Large intestine (tissue), 12 donors: ENCODE measurements at places on chromosomes 16 and 17. TPM values are rescaled to one million over a fixed set of nuclear protein-coding genes. Genes with fewer than 3 reads are reported as not detected.

The KRT33A gene
- polyA plus RNA-seq, result not detected

The SLC5A11 gene
- 10.0 TPM for polyA plus RNA-seq

DNA sequence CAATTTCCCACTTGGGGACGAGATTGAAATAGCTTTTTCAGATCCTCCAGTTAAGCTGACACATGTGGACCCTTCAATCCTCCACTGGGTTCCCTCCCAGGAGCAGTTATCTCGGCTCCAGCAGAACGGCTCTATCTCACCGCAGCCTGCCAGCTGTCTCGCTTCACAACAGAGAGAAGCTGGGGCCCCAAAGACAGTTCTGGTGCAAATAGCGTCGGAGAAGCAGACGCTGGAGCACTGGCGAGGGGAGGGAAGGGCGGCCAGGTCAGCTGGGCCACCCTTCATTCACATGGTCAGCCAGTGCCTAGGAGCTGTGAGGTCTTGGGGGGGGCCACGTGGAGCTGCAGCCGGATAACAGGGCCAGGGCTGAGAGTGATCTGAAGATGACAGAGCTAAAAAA lies 141.3 kb upstream of the SDK2 start:
- H3K36me3 ChIP-seq, result no peaks in the 10 kb centered on the region
- H3K27ac ChIP-seq, result no peak overlapping the region
- H3K4me1 ChIP-seq, result peaks cover 4% of the 10 kb centered on the region
- peaks cover 14% of the 10 kb centered on the region for H3K27me3 ChIP-seq

GRCh38 chr16:74226338-74226954 lies 70.2 kb upstream of the PSMD7 start:
- H3K36me3 ChIP-seq, result no peaks in the 10 kb centered on the region
- no peak overlapping the region for H3K4me3 ChIP-seq
- peak; percentile 14 for DNase-seq
- H3K27ac ChIP-seq, result no peak overlapping the region
- H3K4me1 ChIP-seq, result no peaks in the 10 kb centered on the region

The ARMC7 gene
- 9.3 TPM for polyA plus RNA-seq

DNA sequence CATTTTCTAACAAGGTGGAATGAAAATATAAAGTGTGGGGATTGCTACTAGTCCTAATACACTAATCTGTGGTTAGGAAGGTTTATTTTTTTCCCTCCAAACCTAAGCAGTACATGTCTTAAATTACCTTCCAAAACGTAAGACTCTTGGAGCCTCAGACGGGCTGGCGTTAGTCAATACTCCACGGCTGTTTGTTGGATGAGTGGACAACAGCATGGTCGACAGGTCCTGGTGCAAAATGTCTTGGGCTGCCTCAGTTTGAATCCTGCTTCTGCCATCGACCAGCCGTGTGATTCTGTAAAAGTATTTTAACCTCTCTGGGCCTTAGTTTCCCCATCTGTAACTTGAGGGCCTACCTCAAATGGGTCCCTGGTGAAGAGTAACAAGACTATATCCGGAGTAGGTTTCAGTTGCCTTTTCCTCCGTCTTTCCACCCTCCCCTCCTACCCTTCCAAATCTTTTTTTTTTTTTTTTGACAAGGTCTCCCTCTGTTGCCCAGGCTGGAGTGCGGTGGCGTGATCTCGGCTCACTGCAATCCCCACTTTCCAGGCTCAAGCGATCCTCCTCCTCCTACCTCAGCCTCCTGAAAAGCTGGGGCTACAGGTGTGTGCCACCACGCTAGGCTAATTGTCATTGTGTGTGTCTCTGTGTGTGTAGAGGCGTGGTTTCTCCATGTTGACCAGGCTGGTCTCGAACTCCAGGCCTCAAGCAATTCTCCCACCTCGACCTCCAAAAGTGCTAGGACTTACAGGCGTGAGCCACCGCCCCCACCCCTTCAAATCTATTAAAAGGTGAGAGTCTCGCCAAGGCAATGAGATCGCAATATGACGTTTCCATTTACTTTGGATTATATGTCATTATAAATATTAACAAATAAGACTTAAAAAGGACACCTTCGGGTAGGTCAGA lies 5.8 kb downstream of the SCGB1C2 start:
- no peak overlapping the region for H3K4me3 ChIP-seq
- H3K27me3 ChIP-seq, result peaks cover 13% of the 10 kb centered on the region

The FLII gene
- polyA plus RNA-seq, result 161 TPM

The SHISA9 gene
- polyA plus RNA-seq, result 2.7 TPM
